Hypothalamus (tissue), 51 donors: ENCODE measurements at places on chromosomes 16 and 17.
A peak's percentile ranks its signal among the peaks of the same experiment; 100 is the strongest.

DNA sequence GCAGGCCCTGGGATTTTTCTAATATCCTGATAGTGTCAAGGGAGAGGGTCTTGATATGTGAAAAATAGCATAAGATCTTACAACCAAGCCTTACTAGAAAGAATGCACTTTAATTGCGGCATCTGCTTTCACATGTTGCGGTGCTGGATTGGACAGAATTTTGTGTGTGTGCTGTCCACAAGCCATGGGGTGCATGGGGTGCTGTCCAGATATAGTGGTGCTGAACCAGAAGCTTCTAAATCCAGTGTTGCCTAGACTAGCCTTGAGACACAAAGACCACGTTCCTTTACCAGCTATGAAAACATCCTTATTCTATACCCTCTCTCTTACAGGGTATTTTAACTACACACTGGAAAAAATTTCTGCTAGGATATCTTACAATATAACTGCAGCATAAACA is 244.0 kb downstream of the TMEM114 start:
- no peak for DNase-seq

GRCh38 chr17:76562734-76563148 is 22.9 kb downstream of the PRCD start:
- DNase-seq, result no peak

GRCh38 chr17:35088356-35088880 is 24.9 kb upstream of the RFFL start:
- no peak for DNase-seq

DNA sequence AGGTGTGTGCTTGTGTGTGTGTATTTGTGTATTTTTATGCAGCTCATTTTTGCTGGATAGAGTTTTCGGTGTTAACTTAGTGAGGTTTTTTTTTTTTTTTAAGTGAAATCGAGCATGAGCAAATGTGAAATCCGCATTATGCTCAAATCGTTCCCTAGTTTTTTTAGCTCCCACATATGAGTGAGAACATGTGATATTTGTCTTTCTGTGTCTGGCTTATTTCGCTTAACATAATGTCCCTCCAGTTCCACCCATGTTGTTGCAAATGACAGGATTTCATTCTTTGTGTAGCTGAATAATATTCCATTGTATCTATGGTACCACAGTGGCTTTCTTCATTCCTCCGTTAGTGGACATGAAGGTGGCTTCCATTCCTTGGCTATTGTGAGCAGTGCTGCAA is 1103.3 kb upstream of the EEF2KMT start:
- no peak for DNase-seq

DNA sequence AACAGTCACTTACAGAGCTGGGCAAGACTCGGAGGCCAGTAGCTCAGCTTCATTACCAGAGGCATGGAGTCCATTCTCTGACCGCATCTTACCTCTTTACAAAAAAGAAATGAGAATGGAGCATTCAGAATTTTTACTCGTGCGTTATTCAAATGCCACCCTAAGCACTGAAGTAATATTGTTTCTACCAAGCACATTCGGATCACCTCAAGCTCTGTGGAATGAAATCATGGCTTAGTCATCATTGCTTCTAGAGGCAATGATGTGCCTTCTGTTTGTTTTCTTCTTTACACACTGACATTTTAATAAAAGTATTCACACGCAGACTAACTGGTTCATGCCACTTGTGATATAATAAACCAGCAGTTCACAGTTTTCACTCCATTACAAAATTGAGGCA is 206.8 kb downstream of the PHKB start:
- DNase-seq, result no peak

DNA sequence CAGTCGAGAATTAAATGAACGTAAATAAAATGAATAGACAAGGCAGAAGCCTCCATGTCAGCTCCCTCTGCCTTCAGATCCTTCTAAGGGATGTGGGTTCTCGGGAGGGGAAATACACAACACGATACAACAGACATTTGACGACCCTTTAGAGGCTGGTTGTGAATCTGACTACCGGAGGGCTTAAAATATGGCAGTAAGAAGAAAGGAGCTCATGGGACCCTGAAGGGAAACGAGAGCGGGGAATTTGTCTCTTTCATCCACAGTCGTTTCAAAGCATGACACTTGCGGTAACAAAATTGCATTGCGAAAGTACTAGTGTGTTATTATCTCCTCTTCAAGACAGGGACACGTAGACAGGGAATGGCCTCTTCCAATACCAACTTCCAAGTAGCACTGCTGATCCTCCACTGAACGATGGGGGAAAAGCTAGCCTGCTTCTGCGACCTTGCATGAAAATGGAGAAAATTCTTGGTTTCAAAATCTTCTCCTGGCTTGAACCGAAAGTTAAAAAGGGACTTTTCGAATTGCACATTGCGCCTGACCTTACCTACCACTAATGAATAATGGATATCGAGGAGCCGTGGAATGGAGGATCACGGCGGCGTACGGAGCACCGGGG is 1.2 kb upstream of the TNRC6C start:
- DNase-seq, result no peak

- no peak for DNase-seq
Observed at GRCh38 chr17:16150251-16150856, 65.0 kb downstream of the NCOR1 start.

- DNase-seq, result no peak
Observed at GRCh38 chr17:30278032-30278431, 13.7 kb downstream of the BLMH start.

DNA sequence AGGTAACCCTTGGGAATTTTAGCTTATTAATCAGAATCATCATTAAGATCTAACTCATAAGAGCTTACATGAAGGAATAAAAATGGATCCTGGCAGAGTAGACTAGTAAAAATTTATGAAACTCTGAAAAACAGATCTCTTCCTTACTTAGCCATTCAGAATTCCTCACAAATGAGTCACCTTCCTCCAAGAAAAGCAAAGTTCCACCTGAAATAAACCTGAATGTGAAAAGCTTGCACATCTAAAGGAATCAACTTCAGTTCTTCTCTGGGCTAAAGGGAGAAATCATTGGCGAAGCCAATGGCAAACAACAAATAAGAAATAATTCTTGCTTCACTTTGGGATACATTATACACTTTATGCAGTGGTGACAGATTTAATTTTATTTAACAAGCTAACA is 22.7 kb downstream of the MYO1D start:
- DNase-seq, result no peak

DNA sequence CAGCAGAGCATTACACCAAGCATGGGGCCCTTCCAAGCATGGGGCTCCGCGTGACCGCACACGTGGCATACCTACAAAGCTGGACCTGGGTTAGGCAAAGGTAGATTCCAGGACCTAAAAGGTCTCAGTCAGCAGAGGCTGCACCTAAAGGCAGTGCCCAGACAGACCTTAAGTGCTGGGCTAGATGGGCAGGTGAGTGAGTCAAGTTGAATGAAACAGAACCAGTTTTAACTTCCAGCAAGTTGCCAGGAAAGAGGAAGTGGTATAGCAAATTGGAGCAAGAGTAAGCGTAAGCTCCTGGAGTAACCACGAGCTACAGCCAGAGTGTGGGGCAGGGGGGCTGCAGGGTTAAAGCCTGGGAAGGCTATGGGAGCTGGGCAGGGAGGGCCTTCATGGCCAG is 49.5 kb downstream of the SRCIN1 start:
- DNase-seq, result no peak

GRCh38 chr16:27579087-27579980 is 29.4 kb downstream of the KATNIP start:
- DNase-seq, result no peak

DNA sequence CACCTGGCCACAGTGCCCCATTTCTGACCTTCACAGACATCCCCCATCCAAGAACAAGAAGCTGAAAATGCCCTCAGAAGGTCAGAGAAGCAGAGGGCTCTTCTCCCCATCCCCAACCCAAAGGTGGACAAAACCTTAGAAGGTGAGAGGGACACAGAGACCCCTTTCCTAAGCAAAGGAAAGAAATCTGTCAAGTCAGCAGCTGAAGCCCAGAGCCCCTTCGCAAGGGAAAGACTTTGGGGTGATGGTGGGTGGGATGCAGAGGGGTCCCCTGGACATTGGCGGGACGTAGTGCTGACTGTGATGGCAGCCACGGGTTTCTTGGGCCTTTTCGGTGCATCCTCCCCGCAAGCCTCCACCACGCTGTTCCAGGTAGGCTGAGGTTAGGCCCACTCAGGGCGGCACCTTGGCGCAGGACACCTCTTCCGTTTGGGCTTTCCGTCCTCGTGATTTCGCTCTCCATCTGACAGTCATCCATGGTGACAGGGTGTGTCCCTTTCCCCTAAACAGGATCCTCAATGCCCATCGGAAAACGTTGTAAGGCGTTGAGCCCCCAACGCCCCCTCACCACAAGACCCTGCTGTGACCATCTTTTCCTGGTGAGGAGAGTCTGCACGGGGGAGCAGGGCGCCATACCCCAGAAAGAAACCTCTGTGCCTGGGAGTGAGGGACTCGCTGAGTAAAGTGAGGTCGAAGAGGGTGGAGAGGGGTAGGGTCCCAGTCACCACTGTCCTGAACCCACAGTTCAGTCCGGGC is 10.7 kb upstream of the GSDMA start:
- no peak for DNase-seq

GRCh38 chr16:67883872-67884261 is 818 bp upstream of the NRN1L start:
- DNase-seq, result no peak

GRCh38 chr17:17221329-17221728 is 15.2 kb upstream of the PLD6 start:
- DNase-seq, result no peak

GRCh38 chr16:72511171-72511570 is 339.2 kb upstream of the PMFBP1 start:
- DNase-seq, result no peak

DNA sequence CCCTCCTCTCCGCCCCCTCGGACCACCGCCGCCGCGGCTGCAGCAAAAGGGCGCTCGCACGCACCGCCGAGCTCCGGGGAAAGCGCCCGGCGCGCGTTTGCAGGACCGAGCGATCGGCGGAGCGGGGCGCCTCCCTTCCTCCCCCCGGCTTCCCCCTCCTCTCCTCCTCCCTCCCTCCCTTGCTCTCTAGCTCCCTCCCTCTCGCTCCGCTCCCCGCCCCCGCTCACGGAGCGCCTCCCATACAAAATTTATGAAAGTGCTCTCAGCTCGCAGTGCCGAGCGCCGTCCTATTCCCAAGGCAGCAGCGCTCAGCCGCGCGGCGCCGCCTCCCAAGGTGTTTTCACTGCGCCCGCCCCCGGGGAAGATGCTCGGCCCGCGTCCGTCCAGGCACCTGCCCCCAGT is at the start of gene RTN4RL1:
Gene RTN4RL1 (minus strand): TSS at position 115 of the 402 bp plus-strand sequence. CDS start 469 bp downstream, outside the sequence.
- DNase-seq, result no peak

- DNase-seq, result no peak
Observed at GRCh38 chr17:40194821-40195220, 17.6 kb downstream of the RAPGEFL1 start.

DNA sequence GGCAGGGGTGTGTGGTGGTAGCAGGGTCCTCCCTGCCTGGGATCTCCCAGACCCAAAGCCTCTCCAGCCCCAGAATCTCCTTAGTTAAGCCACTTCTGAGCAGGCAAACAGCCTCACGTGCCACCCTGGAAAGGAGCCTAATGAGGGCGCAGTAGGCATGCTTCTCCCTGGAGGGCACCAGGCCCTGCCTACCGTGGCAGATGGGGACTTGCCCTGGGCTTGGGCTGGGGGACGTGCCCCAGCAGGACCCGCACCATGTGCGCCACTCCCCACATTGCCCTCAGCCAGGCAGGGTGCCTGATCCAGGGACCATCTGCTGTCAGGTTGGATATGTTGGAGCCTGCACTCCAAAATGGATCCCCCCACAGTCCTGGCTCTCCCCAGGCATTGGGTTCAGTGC is 14.2 kb downstream of the FAM83G start:
- no peak for DNase-seq

- DNase-seq, result peak; percentile 28
Observed at GRCh38 chr17:72151565-72152386, 31.0 kb downstream of the SOX9 start.
